ENCODE measurements at places on chromosomes 2 and 18.

DNA sequence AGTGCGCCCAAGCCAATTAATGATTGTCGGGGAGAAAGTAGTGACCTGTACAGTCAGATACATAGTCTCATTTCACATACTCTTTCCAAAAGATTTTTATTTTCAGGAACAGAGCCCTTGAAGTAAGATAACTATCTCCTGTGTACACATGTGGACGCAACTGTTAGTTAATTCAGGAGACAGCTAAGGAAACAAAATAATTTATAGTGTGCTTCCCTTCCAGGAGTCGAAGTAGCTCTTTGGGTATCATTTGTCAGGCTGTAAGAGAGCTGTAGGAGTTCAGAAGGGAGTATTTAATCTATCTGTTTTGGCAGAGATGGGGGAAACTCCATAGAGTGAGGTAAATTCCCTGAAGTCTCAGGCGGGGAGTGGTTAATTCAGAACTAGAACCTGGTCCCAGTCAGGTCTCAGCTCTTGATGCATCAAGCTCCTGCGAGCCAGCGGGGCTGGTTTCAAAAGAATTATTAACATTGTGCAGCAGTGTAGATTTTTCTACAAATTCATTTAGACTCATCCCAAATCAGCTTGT is 63.0 kb downstream of the MAPK4 start:
- DNase-seq = no peak

- no peak for DNase-seq
Observed at GRCh38 chr2:172215172-172215935, 112.7 kb upstream of the DLX2 start.

DNA sequence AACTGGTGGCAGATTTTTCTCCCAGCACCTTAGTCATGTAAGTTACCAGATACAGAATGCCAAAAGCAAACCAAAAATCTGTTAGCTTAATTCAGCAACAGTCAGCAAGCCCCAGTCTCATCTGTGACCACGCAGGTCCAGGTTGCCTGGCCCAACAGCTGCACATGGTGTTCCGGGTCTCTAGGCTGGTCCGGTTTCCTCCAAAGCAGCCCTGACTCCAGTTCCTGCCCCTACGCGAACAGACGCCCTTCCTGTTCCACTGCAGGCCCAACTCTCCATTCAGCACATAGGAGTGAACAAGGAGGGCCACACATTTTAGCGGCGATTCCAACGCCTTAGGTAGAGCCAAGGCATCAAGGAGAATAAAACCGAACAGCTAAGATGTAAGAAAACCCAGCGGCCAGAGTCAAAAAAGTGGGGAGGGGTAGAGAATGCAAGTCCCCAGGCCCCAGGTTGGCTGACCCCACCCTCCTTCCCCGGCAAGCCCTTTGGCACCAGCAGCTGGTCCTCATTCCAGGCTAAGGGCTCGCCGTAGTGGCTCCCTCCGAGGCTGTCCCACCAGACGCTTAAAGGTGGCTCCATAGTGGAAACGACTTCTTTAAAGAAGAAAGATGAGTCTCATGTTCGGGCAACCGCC is 1.5 kb downstream of the STK25 start:
- DNase-seq = no peak

DNA sequence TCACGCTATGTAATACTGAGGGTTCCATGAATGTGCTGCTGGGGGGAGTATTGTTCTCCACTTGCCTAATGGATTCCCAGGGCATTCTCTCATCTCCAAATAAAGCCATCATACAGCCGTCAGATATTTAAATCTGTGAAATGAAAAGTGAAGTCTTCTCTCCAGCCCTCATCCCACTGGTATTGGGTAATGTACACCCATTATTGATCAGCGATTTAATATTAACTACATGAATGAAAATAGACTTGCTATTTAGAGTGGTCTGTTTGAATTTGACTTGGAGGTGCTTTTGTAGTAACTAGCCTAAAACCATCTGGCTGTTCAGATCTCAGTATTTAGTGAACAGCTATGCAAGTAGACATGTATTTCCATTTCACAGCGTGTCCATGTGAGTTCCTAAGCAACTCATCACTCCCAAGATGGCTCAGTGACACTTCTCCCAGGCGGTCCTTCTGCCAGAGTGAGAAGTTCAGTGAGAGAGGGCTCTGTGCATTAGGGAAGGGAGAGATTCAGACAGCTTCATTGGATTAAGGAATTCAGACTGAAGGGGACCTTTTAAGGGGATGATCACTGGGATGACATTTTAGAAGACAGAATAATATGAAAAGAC is 140.7 kb downstream of the WDSUB1 start:
- no peak for DNase-seq

GRCh38 chr2:120570001-120570400 is 165.7 kb upstream of the GLI2 start:
- DNase-seq = no peak

GRCh38 chr2:214076527-214076926 is 334.3 kb upstream of the VWC2L start:
- DNase-seq = no peak

GRCh38 chr18:58605027-58606020 is 23.6 kb downstream of the ALPK2 start:
- DNase-seq = no peak

DNA sequence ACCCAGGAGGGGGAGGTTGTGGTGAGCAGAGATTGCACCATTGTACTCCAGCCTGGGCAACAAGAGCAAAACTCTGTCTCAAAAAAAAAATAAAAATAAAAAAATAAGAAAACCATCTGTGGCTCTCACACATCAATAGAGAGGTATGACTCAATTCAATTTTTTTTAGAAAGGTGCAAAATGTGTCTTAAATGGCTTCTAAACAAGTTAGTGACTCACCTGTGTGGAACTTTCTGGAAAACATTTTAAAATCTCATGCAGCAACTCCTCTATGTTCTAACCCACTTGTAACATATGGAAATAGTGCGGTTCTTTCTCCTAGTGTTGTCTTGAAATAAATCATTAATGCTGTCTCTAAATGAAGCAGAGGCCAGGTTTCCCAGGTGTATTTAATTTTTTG is 10.7 kb upstream of the SULT1C4 start:
- no peak for DNase-seq

DNA sequence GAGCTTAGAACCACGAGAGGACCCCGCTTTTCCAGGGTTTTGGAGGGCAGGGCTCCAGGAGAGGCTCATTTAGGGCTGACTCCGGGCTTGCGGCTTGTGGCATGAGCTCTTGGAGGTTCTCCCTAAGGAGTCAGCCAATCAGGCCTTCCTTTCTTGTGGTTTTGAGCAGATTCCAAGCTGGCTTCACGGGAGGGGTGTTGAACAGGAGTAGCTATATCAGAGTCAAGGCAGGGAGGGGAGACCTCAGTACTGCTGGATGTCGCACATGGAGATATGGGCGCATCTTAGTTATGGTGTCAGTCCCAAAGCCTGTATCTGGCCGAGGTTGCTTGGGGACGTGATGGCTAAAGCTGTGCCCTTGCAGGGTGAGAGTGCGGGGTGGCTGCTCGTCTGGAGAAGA is 98.6 kb downstream of the AGAP1 start:
- no peak for DNase-seq

DNA sequence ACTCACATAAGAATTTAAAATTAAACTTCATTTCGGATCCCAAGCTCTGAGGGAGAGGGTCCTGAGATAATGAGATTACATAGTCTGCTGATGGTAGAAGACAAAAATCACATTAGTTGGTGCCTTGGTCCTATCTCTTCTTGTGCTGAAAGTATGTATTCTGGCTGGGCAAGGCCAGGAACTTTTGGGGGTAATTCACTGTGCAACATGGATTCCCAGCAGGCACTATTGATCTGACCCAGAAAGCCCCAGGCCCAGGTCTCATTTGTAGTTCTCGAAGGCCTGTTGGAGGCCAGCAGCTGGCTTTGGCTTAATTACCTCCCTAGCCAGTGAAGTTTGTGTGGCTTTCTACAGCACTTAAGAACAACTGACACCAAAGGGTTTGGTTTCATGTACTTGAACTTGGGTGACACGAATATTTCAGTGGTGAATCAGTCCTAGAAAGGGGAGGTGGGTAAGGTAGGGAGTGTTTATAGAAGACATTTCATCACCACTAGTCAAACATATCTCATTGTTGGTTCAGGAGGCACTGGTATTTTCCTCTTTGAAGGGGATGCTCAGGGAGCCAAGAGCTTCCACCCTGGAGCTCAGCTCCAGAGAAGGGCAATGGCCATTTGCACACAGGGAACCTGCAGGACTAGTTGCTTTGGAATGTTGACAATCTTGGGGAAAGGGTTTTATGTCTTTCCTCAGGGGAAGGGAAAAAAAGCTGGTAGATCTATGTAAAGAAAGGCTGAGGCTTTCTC is 217.8 kb downstream of the OSR1 start:
- no peak for DNase-seq

GRCh38 chr2:241575624-241576292 is 17.2 kb downstream of the BOK start:
- DNase-seq = no peak

GRCh38 chr2:169109502-169110409 is 40.4 kb downstream of the DHRS9 start:
- DNase-seq = peak; percentile 59

DNA sequence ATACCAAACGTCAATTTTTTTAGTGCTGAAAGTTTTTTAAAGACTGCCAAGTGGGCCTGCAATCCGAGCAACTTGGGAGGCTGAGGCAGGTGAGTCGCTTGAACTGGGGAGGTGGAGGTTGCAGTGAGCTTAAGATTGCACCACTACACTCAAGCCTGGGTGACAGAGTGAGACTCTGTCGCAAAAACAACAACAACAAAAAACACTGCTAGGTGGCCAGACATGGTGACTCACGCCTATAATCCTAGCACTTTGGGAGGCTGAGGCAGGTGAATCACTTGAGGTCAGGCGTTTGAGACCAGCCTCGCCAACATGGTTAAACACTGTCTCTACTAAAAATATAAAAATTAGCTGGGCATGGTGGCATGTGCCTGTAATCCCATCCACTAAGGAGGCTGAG is 202.8 kb upstream of the COPS8 start:
- no peak for DNase-seq

DNA sequence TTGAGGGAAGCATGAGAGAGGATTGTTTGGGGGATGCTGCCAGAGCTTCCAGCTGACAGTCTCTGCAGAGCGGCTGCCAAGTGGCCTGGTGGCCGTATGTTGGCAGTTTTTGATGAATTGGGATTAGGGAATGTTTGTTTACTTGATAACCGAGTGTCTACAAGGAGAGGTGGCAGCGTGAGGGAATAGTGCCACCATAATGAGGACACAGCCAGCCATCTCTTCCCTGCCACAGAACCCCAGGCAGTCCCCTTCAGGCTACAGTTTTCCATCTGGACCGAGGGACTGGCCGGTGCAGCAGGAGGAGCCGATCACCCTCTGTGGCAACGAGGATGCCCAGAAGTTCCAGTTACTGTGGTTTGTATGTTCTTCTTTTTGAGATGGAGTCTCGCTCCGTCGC is 55.2 kb downstream of the TRAPPC12 start:
- DNase-seq = no peak

- no peak for DNase-seq
Observed at GRCh38 chr2:105573910-105574655, 170.6 kb upstream of the NCK2 start.

- no peak for DNase-seq
Observed at GRCh38 chr2:72981536-72981935, 64.2 kb downstream of the EMX1 start.

DNA sequence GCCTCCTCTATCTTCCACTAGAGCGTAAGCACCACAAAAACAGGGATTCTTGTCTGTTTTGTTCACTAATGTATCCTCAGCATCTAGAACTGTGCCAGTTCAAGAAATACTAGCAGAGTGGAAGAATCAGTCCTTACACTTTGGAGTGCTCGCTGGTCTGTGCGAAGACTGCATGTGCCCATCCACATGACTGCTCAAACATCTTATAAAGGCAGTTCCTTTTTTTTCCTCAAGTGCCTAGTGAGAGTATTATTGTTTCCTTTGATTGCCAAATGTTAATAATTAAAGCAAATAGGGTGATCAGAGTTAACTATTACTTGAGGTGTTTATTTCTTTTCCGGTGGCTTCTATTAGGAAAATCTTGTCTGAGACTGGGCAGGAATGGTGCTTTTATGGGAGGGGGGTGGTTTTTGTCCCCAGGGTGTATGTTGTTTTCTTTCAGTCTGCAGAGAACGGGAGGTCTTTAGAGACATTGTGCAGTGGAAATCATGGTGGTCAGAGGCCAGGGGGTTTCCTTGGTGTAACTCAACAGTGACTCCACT is 45.6 kb upstream of the ITGB6 start:
- no peak for DNase-seq

DNA sequence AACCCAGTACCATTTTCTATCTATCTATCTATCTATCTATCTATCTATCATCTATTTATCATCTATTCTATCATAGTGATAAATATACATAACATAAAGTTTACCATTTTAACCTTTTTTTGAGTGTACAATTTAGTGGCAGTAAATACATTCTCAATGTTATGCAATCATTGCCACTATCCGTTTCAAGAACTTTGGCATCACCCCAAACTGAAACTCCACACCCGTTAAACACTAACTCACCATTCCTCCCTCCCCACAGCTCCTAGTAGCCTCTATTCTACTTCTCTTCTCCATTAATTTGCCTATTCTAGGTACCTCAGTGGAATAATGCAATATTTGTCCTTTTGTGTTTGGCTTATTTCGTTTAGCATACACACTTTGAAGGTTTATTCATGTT is 82.5 kb upstream of the KCNE4 start:
- DNase-seq = no peak

- no peak for DNase-seq
Observed at GRCh38 chr18:67143028-67143427, 373.5 kb downstream of the DSEL start.

DNA sequence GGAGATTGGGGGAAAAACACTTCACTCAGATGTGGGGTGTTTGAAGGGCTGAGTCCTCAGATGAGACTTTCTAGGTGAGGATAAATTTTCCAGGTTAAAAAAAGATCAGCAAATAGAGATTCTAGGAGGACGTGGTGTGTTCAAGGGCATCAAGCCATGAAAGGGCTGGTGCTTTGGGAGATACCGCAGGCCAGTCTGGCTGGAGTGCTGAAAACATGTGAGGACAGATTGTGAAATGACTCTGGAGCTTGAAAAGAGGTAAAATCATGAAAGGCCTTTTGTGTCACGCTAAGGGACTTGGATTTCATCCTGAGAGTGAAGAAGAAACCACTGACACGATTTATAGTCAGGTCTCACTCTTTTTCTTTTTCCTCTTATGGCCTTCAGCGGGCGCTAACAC is 320.5 kb downstream of the DPP10 start:
- no peak for DNase-seq

- DNase-seq = no peak
Observed at GRCh38 chr2:136448432-136448831, 316.9 kb upstream of the THSD7B start.

DNA sequence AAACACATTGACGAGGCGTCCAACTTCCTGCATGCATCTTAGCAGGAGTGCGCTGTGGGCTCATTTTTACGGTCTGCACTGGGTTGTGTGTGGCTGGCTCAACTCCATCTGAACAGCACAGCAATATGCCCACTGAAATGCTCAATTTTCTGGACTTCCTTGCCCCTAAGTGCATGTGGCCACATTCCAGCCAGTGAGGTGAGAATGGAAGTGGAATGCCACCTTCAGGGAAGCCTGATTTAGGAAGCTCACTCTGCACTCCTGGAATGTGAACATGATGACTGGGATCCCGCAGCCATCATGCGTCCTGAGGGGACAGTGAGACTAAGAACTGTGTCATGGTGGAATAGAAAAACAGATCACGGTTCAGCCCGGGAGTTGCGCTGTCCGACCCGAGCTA is 76.2 kb downstream of the PSMG2 start:
- no peak for DNase-seq
